ENCODE measurements at places on chromosomes 13 and 19.

DNA sequence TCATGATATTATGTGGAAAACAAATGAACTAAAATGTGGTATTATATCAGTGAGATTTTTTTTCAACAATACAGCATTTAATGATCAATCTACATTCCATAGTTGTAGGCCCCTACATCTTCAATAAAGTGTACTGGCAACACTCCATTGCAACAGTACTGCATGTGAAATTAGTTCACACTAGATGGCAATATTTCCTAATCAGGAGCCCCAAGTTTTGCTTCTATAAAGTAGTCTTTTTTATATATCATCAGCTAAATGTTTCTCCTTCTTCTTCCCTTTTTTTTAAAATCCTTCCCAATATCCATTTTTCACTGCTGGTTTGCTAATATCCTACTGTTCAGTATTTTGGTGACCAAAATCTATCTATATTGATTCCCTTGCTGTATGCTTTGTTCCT lies 528.3 kb upstream of the ATXN8OS start:
- DNase-seq: no peak

- no peak for DNase-seq
These were observed 81.4 kb downstream of the KCTD15 start for GRCh38 chr19:33878030-33878544.

DNA sequence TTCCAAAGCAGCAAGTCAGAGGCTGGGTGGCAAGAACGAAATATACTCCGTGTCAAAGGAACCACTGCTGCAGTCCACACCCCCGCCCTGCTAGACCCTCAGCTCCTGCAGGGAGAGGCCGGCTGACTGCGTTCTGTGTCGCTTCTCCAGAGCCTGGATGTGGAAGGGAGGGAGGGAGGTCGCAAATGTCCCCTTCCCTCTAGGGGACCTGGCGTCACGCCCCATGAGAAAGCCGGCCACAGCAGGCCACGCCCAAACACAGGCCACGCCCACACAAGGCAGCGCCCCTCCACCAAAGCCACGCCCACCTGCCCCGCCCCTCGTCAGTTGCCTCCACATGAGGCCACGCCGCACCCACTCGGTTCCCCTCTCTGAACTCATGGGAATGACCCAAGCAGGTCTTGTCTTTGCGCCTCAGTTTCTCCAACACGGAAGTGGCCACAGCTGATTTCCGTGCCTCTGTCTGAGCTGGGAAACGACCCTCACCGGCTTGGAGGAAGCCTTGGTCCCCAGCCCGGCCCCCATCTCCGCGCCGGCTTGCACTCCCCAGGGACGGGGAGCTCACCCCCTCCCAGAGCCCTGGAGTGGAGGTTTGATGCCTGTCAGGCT lies 38.4 kb upstream of the TCF3 start:
- peak; percentile 9 for DNase-seq

DNA sequence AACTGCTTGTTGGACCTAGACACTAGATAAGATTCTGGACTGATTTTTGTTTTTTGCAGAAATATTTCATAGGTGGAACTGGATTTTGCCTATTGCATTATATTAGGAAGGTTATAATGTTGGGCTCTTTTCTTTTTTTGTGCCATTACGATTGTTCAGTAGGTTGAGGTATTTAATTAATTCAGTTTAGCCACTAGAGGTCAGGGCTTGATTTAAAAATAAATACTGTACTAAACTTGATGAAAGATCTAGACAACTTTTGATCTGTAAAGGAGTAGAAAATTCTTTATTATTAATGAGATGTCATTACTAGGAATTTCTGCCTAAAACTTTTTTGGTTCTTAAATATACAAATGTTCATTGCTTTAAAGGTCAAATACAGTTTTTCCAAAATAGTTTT lies 15.2 kb upstream of the SUPT20H start:
- DNase-seq: no peak

DNA sequence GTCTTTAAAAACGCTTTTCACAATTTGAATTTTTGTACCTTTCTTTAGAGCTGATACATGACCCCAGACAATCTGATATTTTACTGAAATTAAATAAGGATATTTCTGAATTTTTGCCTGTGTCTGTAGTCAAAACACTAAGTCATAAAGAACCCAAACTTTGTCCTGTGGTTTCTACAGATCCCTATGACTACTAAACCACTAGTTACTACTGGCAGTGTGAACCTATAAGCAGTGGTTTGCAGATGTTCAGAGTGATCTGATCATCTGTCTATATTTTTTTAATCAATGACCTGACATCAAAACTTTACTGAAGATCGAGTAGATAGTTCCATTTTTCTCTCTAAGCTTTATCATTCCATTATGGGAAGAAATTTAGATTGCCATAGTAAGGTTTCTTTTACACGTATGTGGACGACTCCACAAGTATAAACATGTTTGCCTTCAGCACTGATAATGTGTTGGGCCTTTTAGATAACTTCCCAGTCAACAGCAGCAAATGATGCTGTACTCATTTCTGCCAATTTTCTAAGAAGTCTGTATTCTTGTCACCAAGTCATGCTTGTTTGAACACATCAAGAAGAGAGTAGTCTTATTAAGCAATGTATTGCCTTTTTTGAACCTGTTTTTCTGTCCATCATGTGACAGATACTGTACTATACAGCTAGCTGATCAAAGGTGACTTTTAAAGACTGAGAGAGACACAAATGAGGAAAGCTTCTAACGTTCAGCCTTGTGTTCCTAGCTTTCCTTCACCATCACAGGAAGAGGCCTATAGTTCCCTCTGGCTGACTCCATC lies 21.8 kb downstream of the POLR1D start:
- DNase-seq: no peak

- DNase-seq: no peak
These were observed 40.8 kb upstream of the GPR183 start for GRCh38 chr13:99347911-99348451.

Data from stimulated activated CD8-positive, alpha-beta memory T cell treated with anti-CD3 and anti-CD28 coated beads, Interleukin-4, amount 100 ng/mL, for 1 hour (primary cell).